ENCODE measurements at places on chromosomes 5 and 9.

- DNase-seq, result no peak
Observed at GRCh38 chr5:3187771-3188425, 407.7 kb upstream of the IRX1 start.

DNA sequence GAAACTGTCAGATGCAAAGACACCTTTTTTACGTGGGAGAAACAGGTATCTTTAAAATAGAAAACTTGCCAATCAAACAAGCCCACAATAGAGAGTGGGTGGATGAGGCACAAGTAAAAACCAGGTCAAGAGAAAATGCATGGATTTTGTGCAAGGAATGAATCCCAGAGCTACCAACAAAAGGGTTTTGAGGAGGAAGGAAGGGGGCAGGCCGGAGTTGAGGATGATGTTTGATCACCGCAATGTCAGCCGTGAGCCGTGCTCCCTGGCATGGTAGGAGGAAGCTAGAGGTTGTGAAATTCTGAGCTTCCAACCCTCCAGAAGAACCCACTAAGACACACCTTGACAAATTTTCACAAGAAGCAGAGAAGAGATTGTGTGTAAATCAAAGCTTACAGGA, 53.2 kb downstream of the HRH2 start:
- DNase-seq, result no peak

- DNase-seq, result peak; percentile 16
Observed at GRCh38 chr5:137695651-137696428, 40.0 kb downstream of the KLHL3 start.

DNA sequence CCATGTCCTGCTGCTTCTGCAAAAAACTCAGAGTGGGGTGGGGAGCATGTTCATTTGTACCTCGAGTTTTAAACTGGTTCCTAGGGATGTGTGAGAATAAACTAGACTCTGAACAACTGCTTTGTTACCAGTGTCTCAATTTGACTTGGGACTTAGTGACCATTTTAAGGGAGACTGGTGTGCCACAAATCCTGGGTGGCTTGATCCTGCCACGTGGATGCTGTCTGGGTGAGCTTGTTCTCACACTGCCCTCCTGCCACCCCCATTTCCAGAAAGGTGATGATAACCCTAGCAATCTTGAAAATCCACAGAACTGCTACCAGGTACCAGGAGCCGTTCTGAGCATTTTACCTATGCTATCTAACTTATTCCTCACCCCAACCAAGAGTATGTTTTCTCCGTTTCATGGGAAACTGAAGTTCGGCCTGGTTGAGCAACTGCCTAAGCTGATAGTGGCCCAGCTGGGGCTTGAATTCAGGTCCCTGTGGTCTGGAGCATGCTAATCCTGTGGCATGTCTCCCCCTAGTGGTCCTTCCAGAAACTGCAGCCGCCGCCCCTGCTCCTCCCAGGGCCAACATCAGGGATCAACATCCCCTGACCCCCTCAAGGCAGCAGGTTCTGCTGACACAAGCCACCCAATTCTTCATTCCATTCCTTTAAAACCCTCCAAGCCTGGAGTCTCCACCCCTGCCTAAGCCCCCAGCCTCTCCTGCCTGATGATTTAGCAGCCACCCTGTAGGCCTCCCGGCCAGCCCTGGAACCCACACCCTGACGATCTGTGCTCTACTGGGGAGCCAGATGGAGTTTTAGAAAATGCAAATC, 2.8 kb downstream of the IL3 start:
- peak; percentile 60 for DNase-seq

- no peak for DNase-seq
Observed at GRCh38 chr9:1083325-1083913, 33.3 kb downstream of the DMRT2 start.

DNA sequence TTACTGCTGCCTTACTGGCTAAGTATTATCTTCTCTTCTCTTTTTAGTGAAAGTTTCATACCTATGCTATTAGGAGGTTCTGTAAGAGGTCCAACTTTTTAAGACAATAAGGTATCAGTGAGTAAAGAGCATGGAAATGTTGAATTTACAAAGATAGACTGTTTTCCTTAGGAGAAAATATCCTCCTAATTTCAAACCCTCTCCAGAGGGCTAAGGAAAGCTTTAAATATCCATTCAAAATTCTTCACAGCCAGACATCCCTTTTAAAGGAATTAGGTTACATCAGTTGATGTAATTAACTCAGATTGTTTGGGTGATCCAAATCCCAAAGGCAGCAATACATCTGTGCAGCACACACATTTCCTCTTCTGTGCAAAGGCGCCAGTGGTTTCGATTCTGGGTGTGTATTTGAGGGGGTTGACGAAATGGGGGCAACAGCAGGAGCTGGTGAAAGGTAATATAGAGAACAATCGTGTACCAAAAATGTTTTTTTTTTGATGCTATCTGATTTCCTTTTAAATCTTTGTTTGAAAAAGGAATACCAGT, 273.8 kb upstream of the RPS23 start:
- no peak for DNase-seq

DNA sequence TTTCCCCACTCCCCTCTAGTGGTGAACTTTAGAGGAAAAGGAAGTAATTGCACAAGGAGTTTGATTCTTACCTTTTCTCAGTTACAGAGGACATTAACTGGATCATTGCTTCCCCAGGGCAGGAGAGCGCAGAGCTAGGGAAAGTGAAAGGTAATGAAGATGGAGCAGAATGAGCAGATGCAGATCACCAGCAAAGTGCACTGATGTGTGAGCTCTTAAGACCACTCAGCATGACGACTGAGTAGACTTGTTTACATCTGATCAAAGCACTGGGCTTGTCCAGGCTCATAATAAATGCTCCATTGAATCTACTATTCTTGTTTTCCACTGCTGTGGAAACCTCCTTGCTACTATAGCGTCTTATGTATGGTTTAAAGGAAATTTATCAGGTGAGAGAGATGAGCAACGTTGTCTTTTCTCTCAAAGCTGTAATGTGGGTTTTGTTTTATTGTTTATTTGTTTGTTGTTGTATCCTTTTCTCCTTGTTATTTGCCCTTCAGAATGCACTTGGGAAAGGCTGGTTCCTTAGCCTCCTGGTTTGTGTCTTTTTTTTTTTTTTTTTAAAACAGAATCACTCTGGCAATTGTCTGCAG, 25.3 kb downstream of the SLC22A5 start:
- no peak for DNase-seq

DNA sequence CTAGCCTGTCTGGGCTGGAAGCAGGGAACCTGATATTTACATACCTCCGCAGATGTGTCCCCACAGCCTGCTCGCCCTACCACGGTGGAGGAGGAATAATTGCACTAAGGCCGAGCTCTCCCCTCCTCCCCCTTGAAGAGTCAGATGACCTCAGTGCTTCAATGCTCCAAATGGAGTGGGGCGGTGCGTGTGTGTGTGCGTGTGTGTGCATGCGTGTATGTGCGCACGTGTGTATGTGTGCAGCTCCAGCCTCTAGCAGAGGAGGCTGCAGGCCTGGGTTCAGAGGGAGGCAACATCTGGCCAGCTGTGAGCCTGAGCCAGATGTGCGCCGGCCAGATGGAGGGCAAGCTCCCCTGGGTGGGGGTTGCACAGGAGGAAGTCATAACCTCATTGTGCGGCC, 90.5 kb downstream of the NRG2 start:
- DNase-seq, result no peak

DNA sequence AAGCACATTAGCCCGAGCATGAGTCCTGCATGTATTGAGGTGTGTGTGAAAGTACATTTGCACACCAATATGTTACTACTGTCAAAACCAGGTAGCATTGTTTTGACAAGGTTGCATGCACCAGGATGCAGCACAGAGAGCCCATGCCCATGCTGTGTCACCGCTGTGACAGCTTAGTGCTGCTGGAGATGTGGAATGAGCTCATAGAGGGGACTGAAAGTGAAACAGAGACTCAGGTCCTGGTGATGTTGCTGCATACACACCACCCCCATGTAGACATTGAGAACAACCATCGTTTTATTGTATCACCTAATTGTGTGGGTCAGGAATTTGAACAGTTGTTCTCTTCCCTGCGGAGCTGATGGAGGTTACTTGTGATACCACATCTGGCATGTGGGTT, 53.0 kb downstream of the GADD45G start:
- no peak for DNase-seq

DNA sequence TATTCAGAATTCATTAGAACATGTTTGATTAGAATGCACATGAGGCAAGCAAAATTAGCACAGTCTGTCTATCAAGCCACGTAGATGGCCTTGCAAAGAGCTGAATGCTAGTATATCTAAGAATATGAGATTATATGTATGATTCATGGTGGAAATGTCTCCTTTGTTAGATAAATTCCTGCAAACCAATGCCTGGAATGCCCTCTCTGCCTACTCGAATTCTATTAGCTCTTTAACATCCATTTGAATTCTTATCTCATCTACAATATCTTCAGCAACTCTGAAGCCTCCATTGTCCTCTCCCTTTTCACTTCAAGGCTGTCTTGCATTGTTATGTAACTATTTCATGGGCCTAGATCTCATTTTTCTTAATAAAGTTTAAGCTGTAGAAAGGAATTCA, 205.5 kb downstream of the TMC1 start:
- no peak for DNase-seq

DNA sequence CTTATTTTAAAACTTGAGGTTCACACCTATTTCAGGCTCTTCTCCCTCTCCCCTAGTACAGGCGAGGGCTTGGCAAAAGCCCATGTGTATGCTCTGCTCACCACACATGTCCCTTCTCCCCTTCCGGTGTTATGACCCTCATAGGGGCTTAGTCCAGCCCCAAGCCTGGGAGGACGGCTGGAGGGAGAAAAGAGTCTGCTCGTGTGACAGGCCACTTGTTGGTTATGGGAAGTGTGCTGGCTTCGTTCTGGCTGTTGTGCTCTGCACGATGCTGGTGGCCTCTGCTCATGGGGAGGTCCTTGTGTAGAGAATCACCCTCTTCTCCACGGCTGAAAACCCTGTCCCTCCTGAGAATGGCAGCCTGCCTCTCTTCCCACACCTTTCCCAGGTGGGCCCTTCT, 11.1 kb downstream of the PTTG1 start:
- DNase-seq, result no peak

- DNase-seq, result no peak
Observed at GRCh38 chr5:94551858-94552257, 66.5 kb downstream of the KIAA0825 start.

DNA sequence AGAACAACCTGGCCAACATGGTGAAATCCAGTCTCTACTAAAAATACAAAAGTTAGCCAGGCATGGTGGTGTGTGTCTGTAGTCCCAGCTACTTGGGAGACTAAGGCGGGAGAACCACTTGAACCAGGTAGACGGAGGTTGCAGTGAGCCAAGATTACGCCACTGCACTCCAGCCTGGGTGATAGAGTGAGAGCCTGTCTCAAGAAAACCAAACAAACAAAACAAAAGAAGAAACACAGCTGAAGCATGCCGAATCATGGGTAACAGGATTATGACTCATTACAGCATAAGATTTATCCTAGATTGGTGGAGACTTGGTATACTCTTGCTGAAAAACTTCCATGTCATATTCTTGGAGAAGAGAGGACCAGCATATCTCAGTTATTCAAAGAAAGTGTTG, 236.7 kb upstream of the CCNH start:
- no peak for DNase-seq

- DNase-seq, result no peak
Observed at GRCh38 chr9:69066955-69067354, 31.4 kb downstream of the FXN start.

DNA sequence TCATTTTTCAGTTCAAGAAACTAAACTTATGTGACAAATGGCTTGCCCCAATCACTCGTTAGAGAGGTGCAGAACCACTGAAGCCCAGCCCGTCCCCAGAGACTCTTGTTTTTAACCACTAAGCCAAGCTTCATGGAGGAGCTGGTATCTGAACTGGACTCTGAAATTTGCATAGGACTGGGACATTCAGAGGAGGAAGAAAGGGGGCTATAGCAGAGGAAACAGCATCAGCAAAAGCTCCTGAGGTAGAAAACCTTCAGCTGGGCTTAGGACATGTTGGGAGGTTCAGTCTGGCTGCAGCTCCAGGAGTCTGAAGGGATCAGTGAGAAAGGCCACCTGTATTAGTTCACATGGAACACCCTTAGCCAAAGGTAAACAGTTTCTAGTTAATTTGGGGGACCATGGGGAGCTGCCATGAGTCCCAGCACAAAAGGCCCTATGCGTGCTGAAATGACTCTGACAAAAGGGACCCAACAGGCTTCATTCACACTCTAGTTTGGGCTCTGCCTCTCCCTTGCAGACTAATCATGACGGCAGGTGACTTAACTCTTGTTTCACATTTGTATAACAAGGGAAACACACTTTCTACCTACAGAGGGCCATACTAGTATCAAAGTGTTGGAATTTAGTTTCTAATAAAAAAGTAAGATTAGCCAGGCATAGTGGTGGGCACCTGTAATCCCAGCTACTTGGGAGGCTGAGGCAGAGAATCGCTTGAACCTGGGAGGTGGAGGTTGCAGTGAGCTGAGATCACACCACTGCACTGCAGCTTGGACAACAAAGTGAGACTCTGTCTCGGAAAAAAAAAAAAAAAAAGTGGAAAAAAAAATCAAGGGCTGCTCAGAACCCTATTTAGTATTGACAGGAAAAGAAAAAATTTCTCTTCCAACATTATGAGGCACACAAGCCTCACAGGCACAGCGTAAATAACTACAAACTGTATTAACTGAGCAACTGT, 10.2 kb downstream of the FBXO10 start:
- no peak for DNase-seq

DNA sequence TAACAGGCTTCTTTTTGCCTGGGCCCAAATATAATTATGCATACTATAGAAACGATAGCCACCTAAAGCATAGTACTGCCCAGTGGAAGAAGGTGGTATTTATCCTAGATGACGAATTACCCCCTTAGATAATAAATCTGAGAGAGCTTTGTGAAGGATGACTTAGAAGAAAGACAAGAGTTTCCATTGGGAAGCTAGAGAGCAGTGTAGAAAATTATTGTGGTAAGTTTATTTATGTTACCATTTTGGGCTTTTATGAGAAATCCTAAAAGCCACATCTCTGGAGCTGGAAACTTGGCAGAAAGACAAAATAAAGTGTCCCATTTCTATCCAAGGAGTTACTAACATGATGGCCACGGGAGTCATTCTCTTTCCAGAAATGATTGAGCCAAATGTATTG, 172.0 kb upstream of the SEMA6A start:
- DNase-seq, result no peak

DNA sequence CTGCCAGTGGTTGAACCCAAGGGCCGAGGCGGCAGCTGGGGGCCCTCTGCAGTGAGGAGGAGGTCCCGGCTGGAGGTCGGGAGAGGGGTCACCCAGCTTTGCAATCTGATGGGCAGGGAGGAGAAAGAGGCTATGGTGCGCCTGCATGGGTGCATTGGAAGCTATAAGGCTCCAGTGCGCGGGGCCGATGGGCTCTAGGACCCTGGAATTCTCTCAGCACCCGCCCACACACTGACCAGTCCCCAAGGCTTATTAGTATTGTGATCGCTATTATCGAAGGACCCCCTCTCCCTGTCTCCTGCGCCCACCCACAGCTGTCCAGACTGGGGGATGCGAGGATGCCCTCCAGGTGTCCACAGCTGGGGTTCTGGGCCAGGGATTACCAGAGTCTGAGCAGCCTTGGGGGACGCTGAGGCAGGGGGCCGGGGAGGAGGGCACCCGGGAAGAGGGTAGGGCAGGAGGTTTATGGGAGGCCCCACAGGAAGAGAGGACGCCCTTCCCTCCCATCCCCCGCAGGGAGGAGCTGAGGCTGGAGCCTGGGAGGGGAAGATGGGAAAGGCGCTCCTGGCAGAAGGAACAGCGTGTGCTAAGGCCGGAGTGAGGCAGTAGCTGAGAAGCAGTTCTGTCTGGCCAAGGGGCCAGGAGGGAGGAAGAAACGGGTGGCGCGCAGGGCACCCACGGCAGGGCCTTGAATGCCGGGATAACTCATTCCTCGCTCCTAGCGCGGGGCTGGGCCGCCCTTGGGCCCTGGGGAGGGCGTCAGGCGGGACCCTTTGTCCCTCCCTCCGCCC, 24.2 kb downstream of the C9orf50 start:
- DNase-seq, result no peak

All from activated T-helper 1 cell treated with Interleukin-2 at 50 U/mL for 16 hours (primary cell).